ENCODE measurements at places on chromosomes 2 and 18.
A peak's percentile ranks its signal among the peaks of the same experiment; 100 is the strongest.

DNA sequence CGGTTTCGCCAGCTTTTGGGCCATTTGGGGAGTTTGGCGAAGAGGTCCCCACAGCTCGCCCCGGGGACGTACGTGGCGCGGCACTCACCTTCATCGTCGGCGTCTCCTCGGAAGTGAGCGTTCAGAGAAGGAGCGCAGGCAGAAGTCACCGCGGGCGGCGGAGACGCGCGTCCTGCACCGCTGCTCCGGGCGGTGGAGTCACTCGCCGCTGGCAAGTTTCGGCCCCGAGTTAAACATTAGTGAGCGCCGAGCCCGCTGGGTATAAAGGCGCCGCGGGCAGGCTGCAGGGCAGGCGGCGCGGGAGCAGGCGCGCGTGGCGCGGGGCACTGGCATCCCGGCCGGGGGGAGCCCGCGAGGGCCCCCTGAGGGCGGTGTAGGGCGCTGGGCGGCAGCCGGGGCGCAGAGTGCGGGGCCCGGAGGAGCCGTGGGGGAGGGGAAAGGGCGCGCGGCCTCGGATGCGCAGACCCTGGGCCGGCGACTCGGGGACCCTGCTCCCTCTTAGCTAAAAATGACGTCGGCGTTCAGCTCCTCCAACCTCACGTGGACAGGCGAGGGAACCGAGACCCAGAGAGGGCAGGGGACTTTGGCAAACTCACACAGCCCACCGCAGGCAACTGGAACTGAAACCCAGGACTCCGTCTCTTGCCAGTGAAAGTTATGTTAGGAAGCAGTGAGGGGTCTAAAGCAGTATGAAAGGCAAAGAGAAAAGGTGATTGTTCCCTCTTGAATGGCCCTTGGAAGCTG, at the start of gene DPP4:
TSS of gene DPP4 (minus strand) at position 328 of the 744 bp plus-strand sequence. CDS start at position 94, 234 bp downstream.
- peak; percentile 58 for DNase-seq

- DNase-seq, result no peak
These were observed 432.9 kb upstream of the MYT1L start for GRCh38 chr2:2764001-2764355.

DNA sequence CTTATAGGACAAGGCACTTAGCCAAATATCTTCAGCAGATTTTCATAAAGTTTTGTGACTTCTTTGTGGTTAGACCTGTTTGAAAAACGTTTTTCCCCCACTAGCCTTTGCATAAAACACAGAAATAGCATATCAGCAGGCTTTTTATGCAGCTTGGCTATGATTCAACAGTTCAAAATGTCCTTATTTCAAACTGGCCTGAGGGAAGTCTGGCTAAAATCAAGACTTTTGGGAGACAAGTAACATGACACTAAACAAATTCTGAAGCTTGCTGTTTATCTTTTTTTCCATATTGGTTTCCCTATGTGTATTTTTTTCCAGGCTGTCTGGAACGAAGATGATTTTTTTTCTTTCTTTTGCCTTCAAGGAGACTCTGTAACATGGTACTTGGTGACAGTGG, 95.1 kb upstream of the L3MBTL4 start:
- DNase-seq, result no peak

GRCh38 chr2:219727771-219728429, 100.5 kb downstream of the SLC4A3 start:
- peak; percentile 35 for DNase-seq

DNA sequence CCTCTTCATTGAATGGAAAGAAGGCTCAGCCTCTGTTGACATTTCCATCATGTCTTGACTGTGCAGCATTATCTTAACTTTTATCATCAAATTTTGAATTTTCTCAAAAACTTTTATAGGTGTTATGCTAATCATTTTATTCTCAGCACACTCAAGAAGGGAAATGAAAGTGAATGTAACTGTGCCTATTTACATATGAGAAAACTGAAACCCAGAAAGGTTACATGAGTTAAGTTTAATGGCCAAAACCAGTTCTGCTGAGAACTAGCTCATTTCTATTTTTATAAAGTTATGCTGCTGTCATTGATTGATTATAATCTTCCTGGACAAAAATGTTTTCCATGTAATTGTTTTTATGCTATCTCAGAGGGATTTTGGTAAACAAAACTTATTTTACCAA, 618.8 kb upstream of the NRXN1 start:
- DNase-seq, result no peak

DNA sequence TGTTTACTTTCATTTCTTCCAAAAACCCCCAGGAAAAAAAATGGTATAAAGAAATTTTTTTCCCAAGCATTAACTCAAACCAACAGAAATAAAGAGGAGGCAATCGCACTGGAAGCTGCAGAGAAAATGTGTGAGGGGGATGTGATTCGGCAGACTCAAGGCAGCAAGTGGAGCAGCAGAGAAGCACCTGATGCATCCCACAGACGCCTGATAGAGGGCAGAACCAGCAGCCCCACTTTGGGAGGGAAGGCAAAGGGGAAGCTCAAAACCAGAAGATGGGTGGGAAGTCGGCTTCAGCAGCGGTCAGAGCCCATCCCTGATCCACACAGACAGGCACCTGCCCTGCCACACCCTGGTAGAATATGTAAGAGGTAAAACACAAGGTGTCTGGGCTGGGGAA, 12.6 kb downstream of the FTCDNL1 start:
- DNase-seq, result no peak

- peak; percentile 74 for DNase-seq
These were observed 6.3 kb upstream of the NRP2 start for GRCh38 chr2:205675861-205676516.

GRCh38 chr2:150234787-150235446, 252.6 kb downstream of the RND3 start:
- no peak for DNase-seq

DNA sequence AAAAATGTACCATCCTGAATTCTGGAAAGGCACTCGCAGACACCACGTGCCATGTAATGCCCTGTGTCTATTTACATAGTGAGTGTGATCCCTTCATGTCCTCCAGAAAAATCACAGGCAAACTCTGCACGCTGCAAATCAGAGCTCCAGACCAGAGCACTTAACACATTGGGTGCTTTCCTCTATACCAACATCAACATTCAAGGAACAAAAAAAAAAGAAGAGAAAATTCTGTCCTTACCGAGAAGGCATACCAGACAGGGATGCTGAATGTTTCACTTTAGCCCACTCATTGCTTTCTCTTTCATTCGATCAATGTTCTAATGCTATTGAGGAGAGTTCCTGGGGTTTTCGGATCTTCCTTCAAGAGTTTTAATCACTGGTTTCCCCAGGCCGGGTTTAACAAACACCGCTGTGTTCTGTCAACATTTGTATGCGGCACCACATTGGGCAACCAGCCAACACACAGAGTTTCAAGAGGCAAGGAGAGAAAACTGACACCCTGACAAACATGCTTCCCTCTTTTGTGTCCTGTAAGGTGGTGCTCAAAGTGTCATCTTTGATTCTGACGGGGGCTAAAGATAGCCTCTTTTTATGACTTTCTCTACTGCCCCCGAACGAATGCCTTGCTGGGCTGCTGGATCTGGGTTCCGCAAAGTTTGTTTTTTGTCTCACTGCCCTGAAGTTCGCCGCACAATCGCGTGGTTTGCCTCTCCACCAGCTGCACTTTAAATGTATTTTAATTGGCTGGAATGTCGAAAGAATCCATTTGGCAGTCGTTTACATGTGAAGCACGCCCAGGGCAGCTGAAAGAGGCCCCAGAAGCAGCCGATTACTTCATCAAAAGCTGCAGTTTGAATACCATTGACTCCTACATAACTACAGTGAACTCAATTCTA, 106.4 kb upstream of the NCKAP5 start:
- DNase-seq, result no peak

DNA sequence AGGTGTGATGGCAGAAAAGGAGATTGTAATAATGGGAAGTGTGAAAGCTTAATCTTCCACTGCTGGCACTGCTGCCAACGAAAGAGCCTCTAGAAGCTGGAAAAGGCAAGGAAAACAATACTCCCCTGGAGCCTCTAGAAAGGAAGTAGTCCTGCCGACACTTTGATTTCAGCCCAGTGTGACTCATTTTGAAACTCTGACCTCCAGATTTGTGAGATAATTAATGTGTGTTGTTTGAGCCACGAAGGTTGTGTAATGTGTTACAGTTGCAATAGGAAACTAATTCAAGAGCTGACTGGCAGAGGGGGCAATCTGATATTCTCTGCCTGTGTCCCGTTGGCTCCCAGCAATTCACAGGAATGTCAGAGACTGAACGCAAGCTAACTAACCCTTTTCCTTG, 219.2 kb upstream of the UBE2E3 start:
- no peak for DNase-seq

- DNase-seq, result peak; percentile 96
These were observed 3.6 kb upstream of the CAPG start for GRCh38 chr2:85413592-85414420.

Data from suppressor macrophage treated with lipopolysaccharide for 1 hour (primary cell).